ENCODE measurements at places on chromosomes 6 and 20.

DNA sequence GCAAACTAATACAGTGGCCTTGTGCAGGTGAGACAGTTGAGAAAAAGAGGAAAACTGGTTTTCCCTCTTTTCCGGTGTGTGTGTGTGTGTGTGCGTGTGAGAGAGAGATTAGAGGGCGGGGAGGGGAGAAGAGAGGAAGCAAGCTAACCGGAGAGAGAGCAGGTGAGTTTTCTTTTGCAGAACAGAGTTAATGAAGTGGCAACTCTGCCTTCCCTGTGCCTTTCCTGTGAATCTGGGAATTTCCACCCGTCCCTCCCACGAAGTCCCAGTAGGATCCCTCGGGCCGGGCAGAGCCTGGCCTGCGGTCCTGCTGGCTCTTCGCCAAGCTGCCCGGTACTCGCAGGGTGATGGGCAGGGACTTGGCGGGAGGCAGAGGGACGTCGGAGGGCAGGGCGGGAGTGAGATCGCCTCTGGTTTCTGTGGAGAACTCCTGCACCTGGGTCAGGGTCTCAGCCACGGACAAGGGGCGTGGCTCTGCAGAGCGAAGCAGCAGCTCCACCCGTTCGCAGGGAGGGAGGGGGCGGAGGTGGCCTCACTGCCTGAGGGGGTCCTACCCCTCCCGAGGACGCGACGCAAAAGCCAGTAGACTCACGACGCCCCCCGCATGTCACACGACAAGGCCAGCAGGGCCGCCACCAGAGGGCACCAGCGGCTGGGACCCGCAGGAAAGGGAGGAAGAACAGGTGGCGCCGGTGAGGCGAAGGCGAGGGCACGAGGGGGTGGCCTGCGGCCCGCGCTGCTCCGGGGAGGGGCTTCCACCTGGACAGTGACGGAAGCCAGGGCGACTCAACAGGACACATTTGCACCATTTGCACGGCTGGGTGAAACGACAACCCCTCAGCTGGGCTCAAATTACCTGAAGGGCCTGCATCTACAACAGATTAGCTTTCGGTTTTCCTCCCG, 51.2 kb upstream of the RNF182 start:
- DNase-seq = peak; percentile 54

- no peak for DNase-seq
These were observed 62.0 kb upstream of the EPB41L1 start for GRCh38 chr20:36092398-36093024.

DNA sequence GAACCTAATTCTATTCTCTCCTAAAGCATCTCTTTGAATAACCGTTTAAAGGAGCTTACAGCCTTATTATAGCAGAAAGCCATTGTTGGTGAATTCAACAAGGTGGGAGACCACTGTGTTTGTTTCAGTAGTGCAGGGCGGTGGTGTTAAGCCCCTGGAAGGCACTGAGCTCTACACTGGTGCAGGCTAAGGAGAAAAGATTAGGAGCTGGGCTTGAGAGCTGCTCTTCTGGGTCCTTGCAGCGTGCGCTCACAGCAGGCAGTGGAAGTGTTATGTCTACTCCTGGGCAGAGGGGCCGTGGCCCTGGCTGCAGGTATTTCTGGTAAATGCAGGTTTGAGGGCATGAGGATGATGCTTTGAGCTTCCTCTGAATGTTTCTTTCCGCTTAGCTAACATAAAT, 361.2 kb downstream of the RNF144B start:
- DNase-seq = no peak

DNA sequence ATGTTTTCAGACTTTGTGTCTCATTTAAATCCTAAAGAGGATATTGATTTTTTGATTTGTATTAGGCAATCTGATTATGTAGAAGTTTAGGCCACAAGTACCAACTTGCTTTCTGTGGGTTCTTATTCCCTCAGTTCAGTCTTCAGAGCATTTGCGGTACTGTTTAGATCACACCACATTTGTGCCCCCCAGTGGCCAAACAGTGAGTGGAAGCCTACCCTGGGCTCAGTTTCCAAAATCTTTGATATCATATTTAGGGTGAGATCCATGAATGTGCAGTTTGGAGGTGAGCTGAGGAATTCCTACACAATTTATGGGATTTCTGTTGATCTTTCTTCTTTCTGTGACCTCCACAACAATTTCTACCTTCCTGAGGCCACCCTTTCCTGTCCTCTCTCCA, 92.3 kb upstream of the FUT9 start:
- DNase-seq = no peak

DNA sequence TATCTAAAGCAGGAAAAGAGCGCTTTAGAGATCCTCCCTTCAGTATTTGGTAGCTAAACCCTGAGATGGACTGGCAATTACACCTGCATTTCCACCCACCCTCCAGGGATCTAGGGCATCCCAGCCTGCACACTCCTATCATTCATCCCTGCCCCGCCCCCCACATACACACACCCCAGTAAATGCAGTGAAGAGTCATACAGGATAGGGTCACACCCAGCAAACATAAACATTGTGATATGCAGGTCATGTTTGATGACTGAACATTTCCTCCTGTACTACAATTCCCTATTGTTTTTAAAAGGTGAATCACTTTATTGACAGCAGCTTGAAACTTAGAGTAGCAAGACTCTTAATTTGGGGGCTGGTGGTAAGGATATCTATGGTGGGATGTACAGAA, 112.9 kb downstream of the FOXO3 start:
- DNase-seq = no peak

DNA sequence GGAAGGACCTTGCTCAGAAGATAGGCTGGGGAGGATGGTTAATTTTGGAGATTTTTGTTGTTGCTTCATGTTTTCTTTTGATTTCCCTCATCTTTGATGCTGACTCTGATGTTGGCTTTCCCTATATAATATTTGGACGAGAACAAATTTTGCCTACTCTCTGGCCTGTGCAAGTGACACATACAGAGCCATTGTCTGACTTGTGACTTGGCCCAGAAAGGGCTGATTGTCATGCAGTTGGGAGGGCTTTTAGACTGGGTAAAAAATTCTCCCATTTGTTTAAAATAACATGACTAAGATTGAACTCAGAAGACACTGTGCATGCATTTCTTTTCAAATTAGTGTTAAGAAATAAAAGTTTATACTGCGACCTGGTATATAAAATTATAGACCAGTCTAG, 98.6 kb upstream of the SUPT3H start:
- no peak for DNase-seq

- DNase-seq = no peak
These were observed 417.0 kb downstream of the HAO1 start for GRCh38 chr20:7523288-7523687.

- DNase-seq = no peak
These were observed 143.7 kb upstream of the PTPN1 start for GRCh38 chr20:50366270-50367103.

DNA sequence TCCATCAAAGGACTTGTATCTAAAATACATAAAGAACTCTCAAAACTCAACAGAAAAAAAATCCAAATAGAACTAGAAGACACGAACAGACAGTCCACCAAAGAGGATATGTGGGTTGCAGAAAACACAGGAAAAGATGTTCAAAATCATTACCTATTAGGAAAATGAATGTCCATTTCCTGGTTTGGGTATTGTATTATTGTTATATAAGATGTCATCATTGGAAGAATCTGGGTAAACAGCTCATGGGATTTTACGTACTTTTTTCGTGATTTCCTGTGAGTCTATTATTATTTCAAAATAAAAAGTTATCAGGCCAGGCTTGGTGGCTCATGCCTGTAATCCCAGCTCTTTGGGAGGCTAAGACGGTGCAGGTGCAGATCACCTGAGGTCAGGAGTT, 9.2 kb upstream of the PI16 start:
- no peak for DNase-seq

GRCh38 chr6:5109436-5109835, 24.3 kb downstream of the PPP1R3G start:
- no peak for DNase-seq

- peak; percentile 42 for DNase-seq
These were observed 302.7 kb upstream of the ZFP64 start for GRCh38 chr20:52494244-52494643.

- no peak for DNase-seq
These were observed 652.3 kb downstream of the EPHA7 start for GRCh38 chr6:92767101-92767500.

DNA sequence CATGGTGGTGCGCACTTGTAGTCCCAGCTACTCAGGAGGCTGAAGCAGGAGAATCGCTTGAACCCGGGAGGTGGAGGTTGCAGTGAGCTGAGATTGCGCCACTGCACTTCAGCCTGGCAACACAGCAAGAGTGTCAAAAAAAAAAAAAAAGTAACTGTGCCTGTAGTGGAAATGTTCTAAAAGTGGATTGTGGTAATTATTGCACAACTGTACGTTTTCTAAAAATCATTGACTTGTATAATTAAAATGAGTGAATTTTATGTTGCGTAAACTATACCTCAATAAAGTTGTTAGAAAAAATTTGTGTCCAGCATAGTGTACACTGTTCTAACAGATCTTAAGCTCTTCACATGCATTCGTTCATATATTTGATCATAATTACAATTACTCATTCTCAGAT, 5.5 kb downstream of the SEC23B start:
- DNase-seq = no peak

DNA sequence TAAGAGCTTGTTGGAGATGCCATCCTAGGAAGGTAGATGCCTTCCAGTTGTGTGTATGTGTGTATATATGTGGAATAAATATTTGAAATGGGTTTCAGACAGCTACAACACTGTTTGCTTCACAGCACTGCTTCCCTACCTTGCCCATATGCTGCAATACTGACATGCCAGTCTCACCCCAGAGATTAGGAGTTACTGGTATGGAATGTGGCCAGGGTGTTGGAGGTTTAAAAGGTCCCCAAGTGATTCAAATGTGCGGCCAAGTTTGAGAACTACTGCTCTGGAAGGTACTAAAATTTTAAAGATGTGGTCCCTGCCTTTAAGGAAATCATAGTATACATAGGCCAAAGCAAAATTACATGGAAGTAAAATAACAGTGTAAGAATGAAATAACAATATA, 39.5 kb downstream of the BCKDHB start:
- no peak for DNase-seq

- DNase-seq = peak; percentile 19
These were observed 170.2 kb downstream of the PREX1 start for GRCh38 chr20:48657426-48658197.

DNA sequence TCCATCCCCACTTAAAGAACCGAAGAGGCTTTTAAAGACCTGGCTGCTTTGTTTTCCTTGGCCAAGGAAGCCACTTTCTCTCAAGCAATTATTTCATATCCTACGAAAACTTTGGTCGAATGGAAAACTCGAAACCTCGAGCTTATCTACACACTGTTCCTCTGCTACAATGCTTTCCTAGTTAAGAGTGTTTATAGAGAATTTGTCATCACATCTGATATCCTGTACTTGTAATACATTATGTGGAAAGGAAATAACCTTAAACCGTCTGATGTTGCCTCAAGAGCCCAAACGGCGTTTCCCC, 28.1 kb downstream of the TFAP2B start:
- no peak for DNase-seq

All from stimulated activated CD8-positive, alpha-beta memory T cell treated with anti-CD3 and anti-CD28 coated beads, Interleukin-15, amount 100 ng/mL, for 48 hours (primary cell).